Fibroblast of villous mesenchyme (primary cell): ENCODE measurements at places on chromosomes 2 and 18. TPM values are rescaled to one million over a fixed set of nuclear protein-coding genes. Genes with fewer than 3 reads are reported as not detected.

DNA sequence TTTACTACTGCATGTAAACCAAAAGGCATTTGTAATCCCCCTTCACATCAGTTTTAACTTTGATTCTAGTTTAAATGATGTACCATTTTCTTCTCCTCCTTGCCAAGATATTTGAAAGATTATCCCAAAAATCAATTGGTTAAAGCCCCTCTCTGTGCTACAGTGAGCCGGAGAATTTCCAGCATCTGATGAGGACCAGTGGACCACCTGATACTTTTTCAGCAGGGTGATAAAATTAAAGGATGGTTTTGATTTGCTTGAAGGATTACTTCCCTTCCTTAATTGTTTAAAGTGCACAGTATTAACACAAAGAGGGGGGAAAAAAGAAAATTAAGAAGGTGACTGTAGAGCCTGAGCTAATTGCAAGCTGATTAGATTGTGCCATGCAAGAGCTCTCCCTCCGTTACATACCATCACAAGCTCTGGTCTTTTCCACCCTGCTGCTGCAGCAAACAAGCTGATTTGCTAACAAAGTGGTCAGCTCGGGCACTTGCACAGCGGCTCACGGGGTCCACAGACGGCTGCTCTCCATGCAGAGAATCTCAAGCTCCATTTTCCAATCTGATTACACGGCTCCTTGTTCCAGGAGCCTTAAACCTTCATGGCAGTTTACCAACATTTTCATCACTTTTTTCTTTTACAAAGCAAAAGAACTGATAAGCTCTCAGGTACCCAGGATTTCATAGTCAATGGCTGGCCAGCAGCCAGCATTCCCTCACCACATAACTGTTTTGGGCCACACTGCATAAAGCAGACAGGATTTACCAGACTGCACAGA lies 22.1 kb downstream of the FIGN start:
- no peak for DNase-seq

GRCh38 chr2:228329282-228329681 lies 147.8 kb upstream of the SPHKAP start:
- DNase-seq, result no peak

DNA sequence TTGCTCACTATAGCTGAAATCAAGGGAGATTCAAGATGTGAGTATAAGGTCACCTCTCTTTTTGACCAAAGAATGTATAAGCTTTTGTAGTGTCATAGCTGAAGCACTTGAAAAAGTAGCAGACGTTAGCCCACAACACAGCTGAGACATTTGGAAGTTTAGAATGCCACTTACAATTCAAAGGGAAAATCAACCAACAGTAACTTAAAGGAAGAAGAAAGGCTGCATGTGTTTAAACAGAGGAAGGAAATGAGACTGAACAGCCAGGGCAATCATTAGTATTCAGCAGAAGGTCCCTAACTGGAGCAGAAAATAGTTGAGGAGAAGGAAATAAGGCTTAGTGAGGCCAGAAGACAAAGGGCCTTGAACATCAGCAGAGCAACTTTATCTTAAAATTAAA lies 23.5 kb upstream of the SCG2 start:
- no peak for DNase-seq

DNA sequence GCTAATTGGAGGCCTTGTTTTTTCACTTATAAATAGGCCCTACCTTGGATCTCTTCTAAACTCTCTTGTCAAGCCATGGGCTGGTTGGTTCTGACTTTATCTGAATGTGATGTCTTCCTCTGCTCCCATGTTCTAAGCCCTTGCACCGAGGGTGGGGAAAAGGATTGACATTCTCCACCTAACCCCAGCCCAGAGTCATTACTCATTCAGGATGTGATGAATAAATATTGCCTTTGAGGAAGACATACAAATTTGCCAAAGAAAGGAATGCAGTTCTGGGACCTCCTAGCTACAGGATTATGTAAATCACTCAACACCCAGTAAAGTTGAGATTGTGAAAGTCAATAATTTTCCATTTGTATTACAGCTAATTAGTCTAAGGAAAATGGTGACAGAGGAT lies 142.1 kb upstream of the LYPD6 start:
- peak; percentile 43 for DNase-seq

The RHBDD1 gene
- total RNA-seq, result 18.7 and 38.9 TPM in 2 replicates

DNA sequence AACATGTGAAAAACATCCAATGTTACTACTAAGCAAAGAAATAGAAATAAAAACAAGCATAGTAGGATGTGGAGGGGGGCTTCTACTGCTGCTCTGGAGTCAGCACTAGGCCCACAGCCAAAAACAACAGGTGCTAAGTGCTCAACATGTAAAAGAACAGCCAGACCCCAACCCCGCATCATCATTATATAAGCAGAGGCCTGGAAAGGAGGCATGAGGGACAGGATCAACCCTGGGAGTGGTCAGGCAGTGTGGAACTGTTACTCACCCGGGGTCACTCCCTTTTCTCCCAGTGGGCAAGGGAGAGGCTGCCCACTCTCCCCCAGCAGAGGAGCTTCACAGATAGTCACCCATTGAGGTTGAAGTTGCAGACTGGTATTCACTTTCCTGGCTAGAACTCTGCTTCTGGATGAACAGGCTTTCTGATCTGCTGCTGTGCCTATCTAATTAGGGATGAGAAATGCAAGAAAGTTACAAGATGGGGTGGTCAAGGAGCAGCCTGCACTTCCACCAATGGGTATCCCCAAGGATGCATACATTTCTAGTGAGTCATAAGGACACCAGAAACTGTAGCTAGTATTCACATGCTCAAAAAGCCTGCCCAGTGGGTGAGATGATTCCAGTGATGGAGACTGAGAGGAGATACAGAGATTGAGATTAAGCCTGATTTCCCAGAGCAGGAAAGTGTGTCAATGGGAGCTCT lies 480.1 kb upstream of the TCF4 start:
- peak; percentile 21 for DNase-seq

The RAX gene
- not detected in 2 replicates for total RNA-seq

The TRAF3IP1 gene
- 7.8 and 8.4 TPM in 2 replicates for total RNA-seq

The MPV17 gene
- total RNA-seq, result 57.0 and 73.8 TPM in 2 replicates

The RFTN2 gene
- 4.7 and 6.4 TPM in 2 replicates for total RNA-seq

- DNase-seq, result no peak
Observed at GRCh38 chr18:64966667-64967066, 784.1 kb upstream of the CDH7 start.

GRCh38 chr2:28589746-28590463 lies 94.0 kb downstream of the PLB1 start:
- no peak for DNase-seq

GRCh38 chr2:39483534-39483933 lies 46.4 kb upstream of the MAP4K3 start:
- DNase-seq, result no peak

DNA sequence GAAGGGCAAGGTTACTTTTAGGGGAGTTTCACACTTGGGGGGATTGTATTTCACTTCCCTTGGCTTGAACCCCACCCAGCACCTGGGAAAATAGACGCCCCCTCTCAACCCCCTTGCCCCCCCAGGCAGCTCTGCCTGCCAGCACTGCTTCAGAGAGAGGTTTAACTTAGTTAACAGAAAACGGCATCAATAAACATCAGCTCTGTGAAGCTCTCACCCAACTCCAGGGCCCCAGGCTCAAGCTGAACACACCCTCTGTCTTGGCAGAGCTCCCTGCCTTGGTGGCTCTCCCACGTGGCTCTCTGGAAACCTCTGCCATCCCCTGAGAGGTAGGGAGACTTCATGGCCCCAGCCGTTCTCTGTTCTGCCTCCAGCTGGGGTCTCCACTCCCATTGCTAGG lies 244.1 kb downstream of the ACKR3 start:
- DNase-seq, result no peak

DNA sequence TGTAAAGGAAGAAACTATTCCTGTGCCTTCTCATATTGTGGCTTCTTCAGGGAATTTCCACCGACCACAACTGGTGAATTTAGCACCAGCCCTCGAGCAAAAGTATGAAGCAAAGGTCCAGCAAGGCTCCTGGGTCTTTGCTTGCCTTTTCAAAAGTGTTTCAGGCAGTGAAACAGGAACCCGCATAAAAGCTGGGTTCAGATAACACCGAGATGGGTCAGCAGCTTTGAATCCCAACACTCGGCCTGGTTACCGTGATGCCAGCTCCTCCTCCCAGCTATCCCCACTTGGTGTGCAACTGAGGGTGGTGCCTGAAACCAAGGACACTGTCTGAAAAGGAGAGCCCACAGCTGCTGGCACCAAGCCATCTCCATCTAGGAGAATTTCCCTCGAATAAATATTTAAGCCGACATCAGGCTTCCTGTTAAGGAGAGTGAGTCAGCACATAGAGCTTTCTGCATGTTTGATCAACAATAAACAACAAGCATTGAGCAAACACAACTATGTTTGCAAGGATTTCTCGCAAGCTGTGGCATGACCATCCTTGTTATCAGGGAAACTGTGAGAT lies 69.5 kb downstream of the ANTXR1 start:
- DNase-seq, result peak; percentile 96

DNA sequence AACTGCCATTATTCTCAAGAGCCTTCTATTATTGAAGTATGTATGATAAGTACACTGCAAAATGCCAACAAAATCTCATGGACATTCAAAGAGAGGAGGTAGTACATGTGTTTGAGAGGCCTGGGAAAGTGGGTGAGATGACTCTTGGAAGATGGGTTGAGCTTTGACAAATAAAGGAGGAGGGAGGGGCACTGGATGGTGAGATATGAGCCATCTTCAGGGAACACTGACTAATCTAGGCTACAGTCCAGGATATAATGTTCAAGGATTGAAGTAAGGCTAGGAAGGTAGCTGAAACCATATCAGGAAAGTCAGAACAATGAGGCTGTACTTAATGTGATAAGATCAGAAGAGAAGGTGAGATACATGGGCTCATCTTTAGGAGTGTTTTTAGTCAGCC lies 559.7 kb downstream of the ZEB2 start:
- no peak for DNase-seq

GRCh38 chr2:169637620-169638019 lies 53.5 kb downstream of the PPIG start:
- DNase-seq, result peak; percentile 88

The TSGA10 gene
- 1.9 and 3.0 TPM in 2 replicates for total RNA-seq

- no peak for DNase-seq
Observed at GRCh38 chr2:27351802-27352598, 4.6 kb downstream of the GTF3C2 start.

The HOXD4 gene
- total RNA-seq, result 5.5 and 7.8 TPM in 2 replicates

GRCh38 chr2:111176388-111176787 lies 55.7 kb downstream of the BCL2L11 start:
- DNase-seq, result no peak

DNA sequence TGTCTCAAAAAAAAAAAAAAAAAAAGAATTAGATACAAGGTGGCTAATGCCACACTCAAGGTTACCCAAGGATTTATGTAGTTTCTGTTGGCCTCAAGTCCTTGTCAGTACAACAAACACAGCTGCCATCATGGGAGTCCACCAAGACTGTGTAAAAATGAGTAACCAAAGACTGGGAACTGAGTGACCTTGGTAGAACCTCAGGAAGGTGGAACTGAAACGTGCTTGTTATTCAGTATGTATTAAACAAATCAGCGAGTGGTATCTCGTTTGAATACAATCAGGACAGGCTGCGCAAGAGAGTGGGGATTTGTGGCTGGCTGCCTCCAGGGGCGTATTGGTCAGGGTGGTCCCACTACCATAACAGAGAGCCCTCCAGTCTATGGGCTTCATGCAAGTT lies 1.6 kb upstream of the SFTPB start:
- no peak for DNase-seq

The REG3G gene
- total RNA-seq, result not detected in 2 replicates

The GALNT13 gene
- 1.7 and 1.9 TPM in 2 replicates for total RNA-seq

The MYOM1 gene
- 0.32 and 0.86 TPM in 2 replicates for total RNA-seq

GRCh38 chr2:220044383-220044782 lies 417.0 kb downstream of the SLC4A3 start:
- no peak for DNase-seq

DNA sequence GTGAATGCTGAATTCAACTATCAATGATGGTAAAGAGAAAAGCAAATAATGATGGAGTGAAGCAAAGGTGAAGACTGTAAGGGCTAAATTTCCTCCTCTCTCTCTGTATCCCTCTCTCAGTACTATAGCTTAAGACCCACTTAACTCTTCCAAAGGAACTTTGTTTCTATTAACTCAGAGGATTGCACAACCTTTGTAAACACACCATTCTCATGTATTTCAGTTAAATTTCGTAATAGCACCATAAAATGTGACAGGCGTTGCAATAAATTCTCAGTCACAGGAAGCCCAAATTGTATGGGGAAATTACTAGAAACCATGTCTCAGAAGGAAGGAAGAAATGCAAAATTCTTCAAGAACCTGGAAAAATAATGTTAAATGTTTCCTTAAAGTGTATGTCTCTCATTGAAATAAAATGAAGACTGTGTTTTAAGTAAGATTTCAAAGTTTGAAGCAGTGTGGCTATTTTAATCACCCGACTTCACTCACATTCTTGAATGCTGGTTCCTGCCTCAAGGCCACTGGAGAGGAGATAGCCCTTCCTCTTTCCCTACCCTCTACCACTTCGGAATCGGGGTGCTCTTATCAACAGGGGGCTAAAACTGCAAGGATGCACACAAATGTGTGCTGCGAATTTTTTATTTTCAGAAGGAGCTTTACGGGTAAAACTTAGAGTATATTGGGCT lies 112.1 kb downstream of the FTCDNL1 start:
- DNase-seq, result peak; percentile 95

The SLC40A1 gene
- total RNA-seq, result 7.7 and 19.4 TPM in 2 replicates

DNA sequence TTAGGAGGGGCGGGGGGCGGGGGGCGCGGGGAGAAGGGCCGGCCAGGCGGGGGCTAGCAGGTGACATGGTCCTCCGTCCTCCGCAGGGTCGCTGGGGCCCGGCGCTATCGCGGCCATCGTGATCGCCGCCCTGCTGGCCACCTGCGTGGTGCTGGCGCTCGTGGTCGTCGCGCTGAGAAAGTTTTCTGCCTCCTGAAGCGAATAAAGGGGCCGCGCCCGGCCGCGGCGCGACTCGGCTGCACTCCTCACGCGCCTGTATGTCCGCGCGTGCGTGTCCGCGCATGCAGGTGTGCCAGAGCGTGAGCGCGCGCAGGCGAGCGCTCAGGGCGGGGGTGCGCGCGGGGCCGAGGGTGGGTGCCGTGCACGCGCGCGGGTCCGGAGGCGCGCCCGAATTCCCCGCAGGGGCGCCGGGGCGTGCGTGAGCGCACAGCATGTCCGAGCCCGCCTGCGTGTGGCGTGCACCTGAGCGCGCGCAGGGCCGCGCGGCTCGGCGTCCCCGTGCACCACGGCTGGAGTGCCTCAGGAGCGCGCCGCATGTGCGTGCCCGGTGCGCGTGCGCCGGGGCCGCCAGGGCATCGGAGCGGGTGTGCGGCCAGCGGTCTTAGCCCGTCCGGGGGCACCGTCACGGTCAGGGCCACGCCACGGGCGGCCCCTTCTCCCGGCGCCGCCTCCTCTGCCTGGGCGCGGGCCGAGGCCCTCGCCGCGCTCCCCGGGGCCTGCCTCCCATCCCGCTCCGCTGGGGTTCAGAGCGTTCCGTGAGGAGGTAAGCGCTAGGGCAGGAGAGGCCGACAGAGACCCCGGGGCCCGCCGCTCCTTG lies 6.3 kb downstream of the SNORC start:
- no peak for DNase-seq
